ENCODE measurements at places on chromosomes 11 and 22.
A peak's percentile ranks its signal among the peaks of the same experiment; 100 is the strongest.

DNA sequence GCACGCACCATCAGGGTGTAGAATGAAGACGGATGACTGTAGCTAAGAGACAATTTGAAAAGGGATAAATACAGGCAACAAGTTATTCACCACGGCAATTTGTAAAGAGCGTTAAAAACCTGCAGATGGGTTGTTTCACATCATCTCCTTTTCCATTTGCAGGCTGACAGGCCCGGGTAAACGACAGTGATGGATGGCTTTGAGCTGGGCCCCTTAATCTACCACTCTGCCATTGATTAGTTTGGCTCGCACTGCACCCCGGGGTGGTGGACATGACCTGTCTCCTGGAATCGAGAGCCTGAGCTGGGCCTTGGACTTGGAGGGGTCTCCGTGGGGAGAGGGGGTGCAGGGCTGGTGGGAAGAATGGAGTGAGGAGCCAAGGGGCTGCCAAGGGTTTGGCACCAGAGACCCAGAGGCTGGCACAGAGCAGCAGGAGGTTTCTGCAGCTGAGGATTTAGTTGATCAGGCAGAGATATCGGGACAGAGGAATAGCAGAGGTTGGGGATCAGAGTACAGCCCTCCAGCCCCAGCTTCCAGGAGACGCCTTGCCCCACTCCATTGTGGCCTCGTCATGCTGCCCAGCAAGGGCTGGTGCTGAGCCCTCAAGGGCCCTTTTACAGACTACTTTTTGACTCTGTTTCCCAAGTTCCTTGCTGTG is 110.6 kb upstream of the NECTIN1 start:
- no peak for DNase-seq

DNA sequence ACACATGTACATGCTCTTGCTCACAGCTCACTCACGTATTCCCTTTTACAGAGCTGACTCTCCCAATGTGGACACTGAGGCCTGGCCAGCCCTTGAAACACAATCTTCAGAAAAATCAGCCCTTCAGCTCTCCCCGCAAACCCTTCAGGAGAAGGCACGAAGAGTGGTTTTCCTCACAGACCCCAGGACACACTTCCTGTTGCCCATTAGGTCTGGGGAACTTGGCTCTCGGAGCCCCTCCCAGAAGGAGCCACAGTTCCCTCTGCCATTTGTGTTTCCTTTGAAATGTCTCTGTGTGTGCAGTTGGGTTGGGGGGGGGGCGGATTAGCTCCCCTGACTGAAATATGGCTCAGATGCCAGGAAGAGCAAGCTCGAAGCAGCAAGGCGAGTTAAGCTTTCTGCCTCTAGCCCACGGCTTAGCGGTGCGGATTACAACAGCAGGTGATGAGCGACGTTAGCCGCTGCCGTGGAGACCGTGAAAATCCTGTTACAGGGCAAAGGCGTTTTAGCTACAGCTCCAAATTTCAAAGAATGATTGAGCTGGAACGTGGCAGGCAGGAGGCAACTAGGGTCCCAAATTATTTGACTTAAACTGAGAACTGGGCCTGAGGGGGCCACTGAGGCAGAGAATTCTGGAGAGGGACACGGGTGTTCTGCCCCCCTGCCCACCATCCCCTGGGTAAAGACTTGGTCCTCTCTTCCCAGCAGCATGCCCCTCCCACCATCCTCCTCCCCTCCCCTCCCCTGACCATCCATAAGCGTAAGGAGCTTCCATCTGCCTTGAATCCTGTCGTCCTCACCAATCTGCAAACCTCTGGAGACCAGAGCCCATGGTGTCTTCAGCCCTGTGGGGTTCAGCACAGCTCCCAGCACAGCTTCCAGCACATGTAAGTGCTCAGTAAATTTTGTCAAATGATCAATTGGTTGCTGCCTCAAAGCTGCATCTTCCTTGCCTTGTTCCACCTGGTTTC is 598.6 kb downstream of the BUD13 start:
- no peak for DNase-seq

- DNase-seq = no peak
Observed at GRCh38 chr11:367956-368413, 1.3 kb upstream of the B4GALNT4 start.

- no peak for DNase-seq
Observed at GRCh38 chr22:39133871-39134270, 18.6 kb downstream of the CBX7 start.

DNA sequence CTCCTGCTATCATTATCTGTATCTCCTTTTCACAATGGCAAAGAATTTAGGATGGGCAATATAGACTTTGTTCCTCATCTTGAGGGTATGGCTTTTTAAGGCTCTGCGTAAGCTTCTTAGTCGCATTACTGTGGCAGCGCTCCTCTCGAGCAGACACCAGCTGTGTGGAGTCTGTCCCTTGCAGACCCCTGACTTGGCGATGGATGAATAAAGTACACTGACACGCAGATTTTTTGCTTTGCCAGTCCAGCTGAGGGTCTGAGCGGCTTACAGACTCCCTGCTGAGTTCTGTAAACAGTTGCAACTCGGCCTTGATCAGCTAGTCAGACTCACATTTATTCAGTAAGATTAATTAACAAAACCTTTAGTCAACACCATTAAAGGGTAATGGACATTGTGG is 390.0 kb upstream of the CNTN5 start:
- DNase-seq = no peak

- no peak for DNase-seq
Observed at GRCh38 chr11:58562375-58562800, 13.3 kb downstream of the LPXN start.

DNA sequence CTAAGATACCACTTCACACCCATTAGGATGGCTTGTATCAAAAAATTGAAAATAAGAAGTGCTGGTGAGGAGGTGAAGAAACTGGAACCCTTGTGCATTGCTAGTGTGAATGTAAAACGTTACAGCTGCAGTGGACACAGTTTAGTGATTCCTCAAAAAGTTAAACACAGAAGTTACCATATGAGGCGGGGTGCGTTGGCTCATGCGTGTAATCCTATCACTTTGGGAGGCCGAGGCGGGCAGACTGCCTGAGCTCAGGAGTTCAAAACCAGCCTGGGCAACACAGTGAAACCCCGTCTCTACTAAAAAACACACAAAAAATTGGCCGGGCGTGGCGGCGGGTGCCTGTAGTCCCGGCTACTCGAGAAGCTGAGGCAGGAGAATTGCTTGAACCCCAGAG is 43.5 kb downstream of the SGSM3 start:
- DNase-seq = no peak

DNA sequence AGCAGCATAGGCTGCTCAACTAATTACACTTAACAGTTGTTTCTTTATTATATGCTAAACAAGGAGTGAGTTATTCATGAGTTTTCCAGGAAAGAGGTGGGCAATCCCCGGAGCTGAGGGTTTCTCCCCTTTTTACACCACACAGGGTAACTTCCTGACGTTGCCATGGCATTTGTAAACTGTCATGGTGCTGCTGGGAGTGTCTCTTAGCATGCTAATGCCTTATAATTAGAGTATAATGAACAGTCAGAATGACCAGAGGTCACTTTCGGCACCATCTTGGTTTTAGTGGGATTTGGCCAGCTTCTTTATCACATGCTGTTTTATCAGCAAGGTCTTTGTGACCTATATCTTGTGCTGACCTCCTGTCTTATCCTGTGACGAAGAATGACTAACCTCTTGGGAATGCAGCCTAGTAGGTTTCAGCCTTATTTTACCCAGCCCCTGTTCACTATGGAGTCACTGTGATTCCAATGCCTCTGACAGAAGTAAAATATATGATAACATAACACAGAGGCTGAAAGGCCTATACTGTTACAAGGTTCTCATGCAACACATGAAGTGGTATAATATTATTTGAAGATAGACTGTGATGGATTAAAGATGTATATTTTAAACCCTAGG is 41.3 kb upstream of the RDX start:
- DNase-seq = no peak

- DNase-seq = peak; percentile 46
Observed at GRCh38 chr11:45896422-45896984, 10.6 kb downstream of the FREY1 start.

- DNase-seq = no peak
Observed at GRCh38 chr22:34301569-34301968, 381.3 kb upstream of the LARGE1 start.

DNA sequence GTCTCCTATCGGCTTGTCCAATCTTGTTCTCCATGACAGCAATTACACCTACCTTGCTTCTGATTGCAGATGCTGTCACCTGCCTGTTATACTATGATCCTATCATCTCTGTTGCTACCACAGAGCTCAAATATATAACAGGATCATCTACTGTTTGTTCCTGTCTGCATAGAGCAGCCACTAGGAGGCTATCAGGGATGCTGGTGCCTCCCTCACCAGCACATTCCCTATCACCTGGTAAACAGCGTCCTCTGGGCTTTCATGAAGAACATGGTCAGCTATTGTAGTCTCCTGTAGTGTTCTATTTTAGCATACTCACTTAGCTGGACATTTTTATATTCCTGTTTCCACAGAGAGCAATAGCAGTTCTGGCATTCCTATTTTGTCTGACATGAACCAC is 87.8 kb upstream of the FAT3 start:
- no peak for DNase-seq

GRCh38 chr11:1922481-1923081 is 3.1 kb downstream of the TNNT3 start:
- no peak for DNase-seq

DNA sequence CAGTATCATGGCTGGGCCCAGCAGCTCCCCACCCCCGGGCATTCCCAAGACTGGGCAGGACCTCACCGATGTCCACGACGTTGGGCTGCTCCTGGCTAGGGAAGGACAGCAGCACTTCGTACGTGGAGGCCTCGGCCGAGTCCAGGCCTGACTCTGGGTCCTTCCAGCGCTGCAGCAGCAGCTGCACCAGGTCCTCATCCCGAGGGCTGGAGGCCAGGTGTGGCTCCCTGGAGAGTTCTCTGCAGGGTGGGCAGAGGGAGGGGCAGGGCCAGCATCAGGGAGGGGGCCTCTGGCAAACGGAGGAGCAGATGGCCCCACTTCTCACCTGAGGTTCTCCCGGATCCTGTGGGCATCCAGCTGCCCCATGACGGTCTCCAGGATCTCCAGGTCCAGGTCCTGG is 341 bp downstream of the NAALADL1 start:
- no peak for DNase-seq

DNA sequence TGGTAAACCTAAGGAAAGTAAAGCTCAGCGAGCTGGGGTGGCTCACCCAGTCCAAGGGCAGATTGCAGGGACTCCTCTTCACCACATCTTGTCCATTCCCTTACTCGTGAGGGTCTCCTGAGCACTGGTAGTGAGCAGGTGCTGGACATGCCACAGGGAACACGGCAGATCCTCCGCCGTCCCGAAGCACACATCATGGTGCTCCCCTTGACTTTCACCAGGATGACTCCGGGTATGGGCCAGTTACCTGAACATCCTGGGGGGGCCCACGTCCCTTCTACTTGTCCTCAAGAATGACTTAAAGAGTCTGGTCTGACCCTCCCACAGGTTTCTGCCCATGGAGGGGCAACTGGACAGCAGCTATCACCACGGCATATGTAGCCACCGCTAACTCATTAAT is 8.0 kb upstream of the SF1 start:
- DNase-seq = no peak

- DNase-seq = no peak
Observed at GRCh38 chr22:27011133-27011532, 353.7 kb downstream of the MIAT start.

GRCh38 chr11:123255909-123256308 is 60.9 kb upstream of the CLMP start:
- DNase-seq = no peak

GRCh38 chr22:23102776-23103175 is 32.5 kb downstream of the GNAZ start:
- DNase-seq = no peak

GRCh38 chr11:92048415-92048814 is 176.2 kb upstream of the FAT3 start:
- no peak for DNase-seq

- no peak for DNase-seq
Observed at GRCh38 chr22:16845881-16846280, 20.7 kb upstream of the XKR3 start.

- DNase-seq = no peak
Observed at GRCh38 chr11:32288276-32288675, 147.1 kb downstream of the WT1 start.

- no peak for DNase-seq
Observed at GRCh38 chr22:29816128-29816527, 21.9 kb downstream of the ASCC2 start.

GRCh38 chr22:36430863-36431262 is 43.1 kb upstream of the MYH9 start:
- DNase-seq = no peak

DNA sequence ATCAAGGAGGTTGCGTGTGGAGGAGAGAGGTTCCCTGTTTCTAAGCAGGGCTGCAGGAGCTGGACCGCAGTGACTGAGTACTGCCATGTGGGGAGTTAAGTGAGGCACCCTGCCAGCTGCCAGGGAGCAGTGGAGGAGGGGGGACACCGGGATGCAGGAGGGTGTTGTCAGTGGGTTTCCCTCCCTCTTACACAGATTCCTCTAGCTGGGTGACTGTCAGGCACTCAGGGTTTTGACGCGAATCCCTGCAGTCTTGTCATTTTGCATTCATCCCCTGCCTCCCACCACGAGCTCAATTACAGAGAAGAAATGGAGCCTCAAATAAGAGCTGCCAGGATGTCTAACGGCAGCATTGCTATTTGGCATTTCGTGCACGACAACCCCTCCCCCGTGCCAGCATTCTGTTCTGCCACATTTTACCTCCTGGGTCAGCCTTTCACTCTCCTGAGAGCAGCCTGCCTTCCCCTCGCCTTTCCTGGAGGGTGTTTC is 119.8 kb upstream of the SORL1-AS1 start:
- peak; percentile 86 for DNase-seq

DNA sequence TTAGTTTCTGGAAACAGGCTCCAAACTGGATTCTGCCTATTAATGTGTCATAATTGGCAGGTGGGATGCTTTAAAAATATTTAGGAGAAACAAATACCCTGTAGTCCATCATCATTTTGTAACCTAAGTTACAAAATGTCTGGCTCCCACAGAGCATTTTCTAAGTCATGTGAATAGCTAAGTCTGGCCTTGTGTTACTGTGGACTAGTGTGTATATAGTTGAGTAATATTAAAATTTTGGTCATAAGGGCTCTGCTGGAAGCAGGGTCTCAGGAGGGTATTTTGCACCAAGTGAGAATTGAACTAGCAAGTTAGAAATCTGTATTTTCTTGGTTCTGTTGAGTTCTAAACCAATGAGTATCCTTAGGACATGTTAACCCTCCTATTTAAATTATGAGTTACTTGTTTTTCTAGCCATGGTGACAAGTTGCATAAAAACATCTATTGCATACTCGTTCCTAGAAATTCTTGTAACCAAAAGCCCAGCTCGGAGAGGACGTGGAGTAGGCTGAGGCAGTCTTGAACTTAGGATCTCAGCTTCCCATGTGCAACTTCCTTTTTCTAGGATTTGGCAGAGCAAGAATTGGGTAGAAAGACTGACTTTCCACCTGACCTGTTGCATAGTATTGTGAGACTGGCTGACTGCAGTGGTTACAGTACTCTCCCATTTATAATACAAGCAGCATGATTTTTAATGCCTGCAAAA is 5.4 kb downstream of the PTPMT1 start:
- DNase-seq = no peak

GRCh38 chr22:27804470-27805297 is 3.1 kb upstream of the MN1 start:
- DNase-seq = peak; percentile 90
